ENCODE measurements at places on chromosomes 5 and 9. TPM values are rescaled to one million over a fixed set of nuclear protein-coding genes. Genes with fewer than 3 reads are reported as not detected.

TJP2 gene
- total RNA-seq: 4.0 TPM

C5orf52 gene
- total RNA-seq: not detected

UNC13B gene
- total RNA-seq: 12.8 TPM

TLN1 gene
- 113 TPM for total RNA-seq

SHC3 gene
- total RNA-seq: 0.22 TPM

LCN9 gene
- 0.14 TPM for total RNA-seq
